ENCODE measurements at places on chromosomes 7 and 10. TPM values are rescaled to one million over a fixed set of nuclear protein-coding genes. Genes with fewer than 3 reads are reported as not detected.
A peak's percentile ranks its signal among the peaks of the same experiment; 100 is the strongest.

The CLCN1 gene
- not detected for total RNA-seq

The MARVELD1 gene
- 30.7 TPM for total RNA-seq

The KEL gene
- 5.1 TPM for total RNA-seq

The PAPOLB gene
- total RNA-seq, result not detected

The BET1 gene
- 44.1 TPM for total RNA-seq

The SH2D4B gene
- total RNA-seq, result not detected

The CARD11 gene
- 0.50 TPM for total RNA-seq

The SYT15 gene
- total RNA-seq, result 5.2 TPM

The ADGRA1 gene
- total RNA-seq, result not detected

GRCh38 chr10:4653160-4653559, 172.8 kb upstream of the AKR1E2 start:
- DNase-seq, result no peak

- no peak for DNase-seq
These were observed 104.1 kb downstream of the ZNF467 start for GRCh38 chr7:149669121-149669818.

- DNase-seq, result no peak
These were observed 112.5 kb upstream of the PRSS1 start for GRCh38 chr7:142636751-142637150.

- DNase-seq, result no peak
These were observed 402.8 kb downstream of the CDC14C start for GRCh38 chr7:49327155-49327554.

- no peak for DNase-seq
These were observed 84.2 kb downstream of the REEP3 start for GRCh38 chr10:63605197-63605967.

DNA sequence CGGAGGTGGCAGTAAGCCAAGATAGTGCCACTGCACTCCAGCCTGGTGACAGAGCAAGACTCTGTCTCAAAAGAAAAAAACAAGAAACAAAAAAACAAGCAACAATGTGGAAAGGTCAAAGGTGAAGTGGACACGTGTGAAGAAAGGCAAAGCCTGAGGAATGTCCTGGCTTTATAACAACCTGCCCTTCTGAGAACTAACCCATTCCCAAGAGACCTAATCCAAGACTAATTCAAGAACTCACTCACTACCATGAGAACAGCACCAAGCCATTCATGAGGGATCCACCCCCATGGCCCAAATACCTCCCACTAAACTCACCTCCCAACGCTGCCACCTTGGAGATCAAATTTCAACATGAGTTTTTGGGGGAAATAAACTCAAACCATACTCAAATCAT, 47.5 kb upstream of the KIF5B start:
- DNase-seq, result no peak

DNA sequence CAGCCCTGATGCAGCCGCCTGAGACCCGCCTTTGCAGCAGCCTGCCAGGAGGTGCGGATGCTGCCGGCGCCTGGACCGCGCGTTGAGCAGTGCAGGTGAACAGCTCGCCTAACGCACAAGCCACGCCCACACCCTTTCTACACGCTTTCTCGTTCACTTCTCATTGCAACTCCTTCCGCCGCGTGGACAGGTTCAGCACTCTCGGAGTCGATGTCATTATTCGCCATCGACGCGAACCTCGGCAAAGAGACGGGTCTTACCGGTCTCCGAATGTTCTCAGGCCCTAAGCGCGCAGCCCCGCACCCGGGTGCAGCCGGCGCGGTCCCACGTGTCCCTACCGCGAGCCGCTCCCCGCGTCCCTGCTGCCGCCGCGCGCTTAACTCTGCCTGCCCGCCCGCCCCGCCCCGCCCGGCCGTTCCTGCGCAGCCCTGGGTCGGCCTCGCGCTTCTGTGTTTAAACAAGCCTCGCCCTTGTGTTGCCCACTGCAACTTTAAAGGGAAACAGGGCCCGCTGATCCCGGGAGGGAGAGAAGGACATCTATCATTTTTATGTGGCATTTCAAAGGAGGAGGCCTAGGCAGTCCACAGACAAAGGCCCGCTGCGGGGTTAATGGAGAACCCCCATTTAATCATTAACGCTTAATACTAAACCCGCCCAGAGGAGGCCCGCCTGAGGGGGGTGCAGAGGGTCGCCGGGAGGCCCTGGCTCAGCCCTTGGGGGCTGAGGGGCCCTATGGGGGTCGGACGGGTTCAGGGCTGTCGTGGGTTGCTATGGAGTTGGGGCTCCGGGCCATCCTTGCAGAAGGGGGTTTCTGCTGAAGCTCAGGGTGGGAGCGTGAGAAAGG, 128.5 kb downstream of the WDR11 start:
- no peak for DNase-seq

DNA sequence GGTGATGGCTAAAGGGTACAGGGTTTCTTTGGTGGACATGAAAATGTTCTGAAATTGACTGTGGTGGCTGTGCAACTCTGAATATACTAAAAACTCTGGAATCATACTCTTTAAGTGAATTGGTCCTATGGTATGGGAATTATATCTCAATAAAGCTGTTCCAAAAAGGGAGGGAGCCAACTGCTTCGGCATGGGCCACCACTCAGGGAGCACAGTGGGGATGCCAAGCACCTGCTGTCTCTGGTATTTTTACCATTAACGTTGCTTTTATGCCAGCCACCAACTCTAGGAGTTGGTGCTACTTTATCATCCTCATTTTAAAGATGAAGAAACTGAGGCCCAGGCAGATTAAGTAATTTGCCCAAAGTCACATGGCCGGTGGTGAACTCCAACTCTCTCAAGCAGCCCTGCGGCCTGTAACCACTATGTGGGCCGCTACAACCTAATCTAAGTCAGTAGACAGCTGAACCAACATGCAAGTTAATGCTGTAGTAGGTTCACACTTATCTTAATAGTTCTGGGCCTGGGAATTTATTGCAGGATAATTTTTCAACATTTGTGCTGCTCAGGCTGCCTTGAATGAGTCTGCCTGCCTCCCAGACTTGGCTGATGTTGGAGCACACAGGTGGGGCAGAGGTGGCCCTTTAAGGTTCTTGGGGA, 20.8 kb downstream of the SH3PXD2A start:
- DNase-seq, result no peak

DNA sequence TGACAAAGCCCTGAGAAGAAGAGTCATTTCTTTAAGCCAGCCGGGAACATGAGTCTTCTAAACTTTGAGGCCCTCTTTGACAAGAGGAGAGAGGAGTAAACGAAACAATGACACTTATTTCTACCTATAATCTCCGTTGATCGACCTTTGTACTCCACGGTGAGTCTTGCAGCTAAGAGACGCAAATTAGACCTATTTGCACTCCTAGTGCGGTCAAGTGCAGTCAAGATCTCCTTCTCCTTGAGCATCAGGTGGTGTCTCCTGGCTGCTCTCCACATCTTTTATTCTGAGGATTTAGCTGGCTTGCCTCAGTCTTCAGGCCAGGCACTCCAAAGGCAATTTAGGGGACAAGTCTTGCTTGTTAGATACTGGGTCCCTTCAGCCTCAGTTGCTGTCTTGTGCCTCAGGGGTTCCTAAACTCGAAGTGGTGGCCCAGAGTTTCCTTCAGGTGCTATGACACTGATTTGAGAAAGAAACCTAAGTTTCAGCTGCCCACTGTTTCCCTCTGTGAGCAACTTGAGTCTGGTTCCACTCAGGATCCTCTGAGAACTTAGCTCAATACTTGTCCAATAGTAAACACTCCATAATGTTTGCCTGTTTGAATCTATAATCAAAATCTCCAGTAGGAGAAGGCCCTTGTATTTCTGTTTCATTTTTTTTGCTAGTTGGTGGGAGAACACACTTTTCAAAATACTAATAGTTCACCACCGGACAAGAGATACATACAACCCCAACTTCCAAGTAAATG, 312.9 kb downstream of the RNLS start:
- DNase-seq, result no peak

DNA sequence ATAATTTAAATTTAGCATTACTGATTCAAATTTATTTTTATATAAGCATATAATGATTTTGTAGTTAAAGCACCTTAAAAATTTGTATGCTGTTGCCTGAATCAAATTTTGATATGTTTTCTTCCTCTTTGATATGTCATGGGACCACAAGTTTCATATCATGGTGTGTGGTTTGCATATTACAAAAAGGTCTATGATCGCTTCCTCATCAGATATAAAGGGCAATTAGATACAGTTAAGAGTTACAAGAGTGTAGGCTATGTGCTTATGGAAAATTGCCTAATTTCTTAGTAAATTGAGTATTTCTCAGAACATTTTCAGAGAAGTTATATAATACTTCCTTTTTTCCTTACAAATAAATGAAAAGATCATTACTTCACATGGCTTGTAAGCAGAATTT, 22.2 kb downstream of the MRC1 start:
- no peak for DNase-seq

GRCh38 chr10:31467791-31468535, 148.9 kb downstream of the ZEB1 start:
- no peak for DNase-seq

DNA sequence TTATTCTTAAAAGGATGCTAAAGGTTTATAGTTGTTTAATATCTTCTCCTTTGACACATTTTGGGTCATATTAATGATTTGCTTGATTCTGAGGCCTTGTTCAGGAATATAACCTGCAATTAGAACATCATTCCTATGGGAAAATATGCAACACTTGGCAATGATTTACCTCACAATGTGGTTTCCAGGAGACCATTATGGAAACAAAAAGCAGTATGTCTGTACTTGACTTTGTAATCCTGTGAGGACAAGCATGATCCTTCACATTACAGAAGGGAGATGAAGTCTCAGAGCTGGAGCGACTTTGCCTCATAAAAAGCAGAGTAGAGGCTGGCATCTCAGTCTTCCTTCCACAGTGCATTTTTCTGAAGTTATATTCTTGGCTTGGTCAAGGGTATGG, 57.0 kb upstream of the CDCA7L start:
- DNase-seq, result no peak

DNA sequence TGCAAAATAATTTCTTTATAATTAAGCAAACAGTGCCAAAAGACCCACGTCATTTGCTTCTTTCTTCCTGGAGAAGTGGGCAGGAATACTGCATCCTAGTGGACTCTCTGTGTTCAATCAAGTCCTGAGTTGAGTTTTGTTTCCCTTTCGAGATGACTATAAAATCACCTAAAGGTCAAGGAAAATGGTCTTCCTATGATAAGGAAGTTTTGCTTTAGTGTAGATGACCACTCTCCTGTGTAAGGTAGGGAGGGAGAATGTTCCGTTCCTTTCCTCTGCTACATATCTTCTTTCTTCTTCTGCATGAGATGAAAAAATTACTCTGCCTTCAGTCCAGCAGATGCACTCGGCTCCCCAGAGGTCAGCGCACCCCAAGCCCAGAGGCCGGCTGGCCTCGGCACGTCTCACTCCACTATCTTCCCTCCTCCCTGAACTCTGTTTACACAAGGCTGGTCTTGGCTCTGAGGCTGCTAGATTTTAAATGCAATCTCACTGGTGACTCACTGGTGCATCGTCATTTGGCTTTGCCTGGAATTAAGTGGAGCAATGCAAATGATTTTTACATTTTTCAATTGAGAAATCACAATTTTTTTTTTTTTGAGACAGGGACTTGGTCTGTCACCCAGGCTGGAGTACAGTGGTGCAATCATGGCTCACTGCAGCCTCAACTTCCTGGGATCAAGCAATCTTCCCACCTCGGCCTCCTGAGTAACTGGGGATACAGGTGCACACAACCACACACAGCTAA, 18.6 kb upstream of the VDAC2 start:
- DNase-seq, result peak; percentile 60

DNA sequence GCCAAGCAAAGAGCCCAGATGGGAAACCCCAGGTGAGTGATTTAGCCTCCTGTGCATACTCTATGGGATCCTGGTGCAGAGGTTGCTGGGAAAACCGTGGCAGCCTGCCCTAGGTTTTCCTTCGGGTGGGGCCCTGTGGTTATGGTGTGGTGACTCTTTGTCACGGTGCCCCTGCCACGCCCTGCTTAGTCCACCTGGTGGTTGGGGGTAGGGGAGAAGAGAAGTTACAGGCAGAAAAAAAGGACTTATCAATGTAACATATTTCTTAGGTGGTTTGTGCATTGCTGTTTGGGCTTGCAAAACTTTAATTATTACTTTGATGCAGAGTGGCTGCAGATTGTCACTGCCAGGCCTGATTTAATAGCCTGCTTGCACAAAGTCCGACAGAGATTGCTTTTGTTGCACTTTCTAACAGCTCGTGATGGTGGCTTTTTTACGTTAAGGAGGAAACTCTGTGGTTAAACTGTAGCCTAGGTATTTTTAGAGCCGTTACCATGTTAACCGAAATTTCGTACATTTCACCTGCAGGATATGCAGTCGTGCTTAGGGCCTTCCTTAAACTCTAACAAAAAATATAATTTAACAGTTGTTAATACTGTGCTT, 197.4 kb downstream of the RNLS start:
- no peak for DNase-seq

GRCh38 chr10:12434277-12434676, 84.9 kb downstream of the CAMK1D start:
- DNase-seq, result no peak

GRCh38 chr7:74202841-74203556, 6.8 kb upstream of the LAT2 start:
- DNase-seq, result peak; percentile 47

GRCh38 chr10:28554952-28555351, 22.0 kb downstream of the WAC start:
- no peak for DNase-seq

GRCh38 chr10:127372361-127372760, 176.0 kb upstream of the INSYN2A start:
- no peak for DNase-seq

DNA sequence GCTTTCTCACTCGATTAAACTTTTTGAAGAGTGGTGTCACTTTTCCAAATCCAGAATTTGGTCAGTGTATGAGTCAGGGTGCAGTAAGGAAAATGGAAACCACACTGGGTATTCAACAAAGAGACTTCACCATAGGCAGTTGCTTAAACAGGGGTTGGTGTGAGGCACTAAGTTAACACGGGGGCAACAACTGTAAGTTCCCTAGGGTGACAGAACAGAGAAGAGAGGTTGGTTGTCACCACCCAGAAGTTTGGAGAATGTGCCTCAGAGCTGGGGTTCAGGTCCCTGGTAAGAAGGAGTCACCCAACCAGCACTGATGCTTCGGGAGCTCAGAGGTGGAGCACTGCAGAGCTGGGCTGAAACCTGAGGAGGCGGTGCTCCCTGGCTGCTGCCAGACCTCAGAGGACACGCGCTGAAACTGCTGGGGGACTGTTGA, 170.4 kb downstream of the ARID5B start:
- DNase-seq, result no peak

DNA sequence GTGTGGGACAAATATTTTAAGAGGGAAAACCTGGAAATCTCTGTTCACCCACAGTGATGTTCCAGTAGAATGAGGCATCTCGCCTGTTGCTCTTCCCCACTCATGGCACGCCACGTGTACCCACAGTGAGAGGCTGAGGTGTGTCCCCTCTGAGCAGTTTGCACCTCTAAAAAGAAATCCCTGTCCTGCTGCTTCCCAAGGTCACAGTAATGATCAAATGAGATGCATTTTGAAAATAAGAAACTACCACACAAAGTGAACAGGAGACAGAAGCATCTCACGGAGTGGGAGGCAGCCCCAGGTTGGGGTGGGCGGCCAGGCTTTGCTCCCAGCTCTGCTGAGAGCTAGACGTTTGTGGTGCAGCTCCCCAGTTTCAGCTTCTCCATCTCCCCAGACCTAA, 12.4 kb upstream of the ZNF777 start:
- DNase-seq, result no peak
